HT-29 (cell line): ENCODE measurements at places on chromosomes 16 and 17. TPM values are rescaled to one million over a fixed set of nuclear protein-coding genes. Genes with fewer than 3 reads are reported as not detected.

GRCh38 chr17:80447790-80448189 is 28.6 kb downstream of the NPTX1 start:
- no peak for DNase-seq

DNA sequence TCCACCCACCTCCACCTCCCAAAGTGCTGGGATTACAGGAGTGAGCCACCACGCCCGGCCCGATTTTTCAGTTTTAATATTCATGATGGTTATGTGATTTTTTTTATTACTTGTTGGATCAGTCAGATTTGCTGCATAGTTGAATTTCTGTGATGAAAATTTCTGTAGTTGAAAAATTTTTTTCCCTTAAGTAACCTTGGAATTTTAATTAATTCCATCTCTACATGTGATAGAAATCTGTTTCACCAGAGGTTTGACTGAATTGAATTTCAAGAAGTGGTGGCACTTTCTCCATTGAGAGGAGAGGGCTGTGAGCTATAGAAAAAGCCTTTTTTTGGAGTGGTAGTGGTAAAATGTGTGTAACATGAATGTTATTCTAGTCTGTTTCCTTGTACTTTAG is 24.7 kb downstream of the WIPF2 start:
- no peak for DNase-seq

- DNase-seq = no peak
Observed at GRCh38 chr16:71708696-71709095, 15.8 kb downstream of the PHLPP2 start.

The CMTM1 gene
- 5.8 and 13.9 TPM in 2 replicates for total RNA-seq

The TCAP gene
- 1.9 and 2.2 TPM in 2 replicates for total RNA-seq
